Cardiac muscle cell (in vitro differentiated cells and primary cell): ENCODE measurements at places on chromosomes 3 and 15. TPM values are rescaled to one million over a fixed set of nuclear protein-coding genes. Genes with fewer than 3 reads are reported as not detected.

- DNase-seq = no peak
- H3K4me1 ChIP-seq = peaks cover 8% of the 10 kb centered on the region
- no peaks in the 10 kb centered on the region for H3K27me3 ChIP-seq
- H3K27ac ChIP-seq = no peak overlapping the region
- H3K36me3 ChIP-seq = no peaks in the 10 kb centered on the region
These were observed 18.3 kb downstream of the TMED3 start for GRCh38 chr15:79329171-79329611.

- DNase-seq = no peak
- H3K27me3 ChIP-seq = no peaks in the 10 kb centered on the region
- H3K4me1 ChIP-seq = no peaks in the 10 kb centered on the region
- no peak overlapping the region for H3K4me3 ChIP-seq
- no peak overlapping the region for H3K27ac ChIP-seq
These were observed 256.3 kb upstream of the KCNH8 start for GRCh38 chr3:18892047-18892446.

GRCh38 chr3:188315553-188315952 is 161.6 kb downstream of the LPP start:
- DNase-seq = no peak
- H3K4me1 ChIP-seq = no peaks in the 10 kb centered on the region
- no peak overlapping the region for H3K4me3 ChIP-seq

- H3K4me3 ChIP-seq = no peak overlapping the region
- H3K36me3 ChIP-seq = no peaks in the 10 kb centered on the region
- no peak for DNase-seq
- no peak overlapping the region for H3K27ac ChIP-seq
These were observed 627.0 kb upstream of the TBL1XR1 start for GRCh38 chr3:177824190-177824786.

DNA sequence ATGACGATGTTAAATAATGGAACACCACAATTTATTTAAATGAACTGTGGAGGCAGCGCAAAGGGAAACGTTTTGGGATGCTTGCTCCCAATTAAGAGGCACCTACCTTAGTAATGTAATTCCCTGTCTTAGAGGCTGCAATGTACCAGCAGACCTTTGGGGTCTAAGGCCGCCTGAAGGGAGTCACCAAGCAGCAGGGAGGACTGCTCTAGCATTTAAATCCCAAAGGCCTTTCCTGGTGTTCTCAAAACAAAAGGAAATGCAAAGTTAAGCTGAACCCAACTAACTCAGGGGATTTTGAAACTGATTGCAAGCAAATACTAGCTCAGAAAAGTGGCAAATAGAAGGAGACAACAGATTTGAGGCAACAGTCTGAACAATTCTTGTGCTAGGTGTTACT is 510.8 kb downstream of the GABRG3 start:
- H3K4me3 ChIP-seq = no peak overlapping the region
- H3K36me3 ChIP-seq = no peaks in the 10 kb centered on the region
- no peaks in the 10 kb centered on the region for H3K27me3 ChIP-seq
- no peak for DNase-seq
- no peak overlapping the region for H3K27ac ChIP-seq
- no peaks in the 10 kb centered on the region for H3K4me1 ChIP-seq

P2RY14 gene
- total RNA-seq = 0.12 and 0.56 TPM in 2 replicates

FAM3D gene
- 1.5 TPM in 1 of 2 replicates, not detected in the other for total RNA-seq

- H3K4me3 ChIP-seq = no peak overlapping the region
- no peaks in the 10 kb centered on the region for H3K4me1 ChIP-seq
- DNase-seq = peak; percentile 52
- peaks cover 15% of the 10 kb centered on the region for H3K27me3 ChIP-seq
- H3K27ac ChIP-seq = no peak overlapping the region
These were observed 59.1 kb downstream of the TRIM42 start for GRCh38 chr3:140736863-140737460.

DNA sequence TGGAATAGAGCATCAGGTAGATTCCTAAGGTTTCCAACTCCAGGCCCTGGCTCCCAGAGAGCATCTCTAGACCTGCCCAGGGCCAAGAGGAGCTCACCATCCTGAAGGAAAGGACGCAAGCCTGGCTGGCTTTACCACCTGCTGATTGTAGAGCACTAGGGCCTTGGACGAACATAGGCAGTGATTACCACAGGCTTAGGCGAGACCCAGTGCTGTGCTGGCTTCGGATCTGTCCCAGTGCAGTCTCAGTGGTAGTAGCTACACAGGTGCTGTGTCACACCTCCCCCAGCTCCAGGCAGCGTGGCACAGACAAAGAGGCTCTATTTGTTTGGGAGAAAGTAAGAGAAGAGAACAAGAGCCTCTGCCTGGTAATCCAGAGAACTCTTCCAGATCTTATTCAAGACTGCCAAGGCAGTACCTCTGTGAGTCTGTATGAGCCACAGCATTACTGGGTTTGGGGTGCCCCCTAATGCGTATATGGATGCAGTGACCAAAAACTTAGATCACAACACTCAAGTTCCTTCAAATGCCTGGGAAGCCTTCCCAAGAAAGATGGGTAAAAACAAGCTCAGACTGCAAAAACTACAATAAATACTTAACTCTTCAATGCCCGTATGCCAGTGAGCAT is 25.4 kb downstream of the ISG20 start:
- H3K4me3 ChIP-seq = no peak overlapping the region
- H3K36me3 ChIP-seq = no peaks in the 10 kb centered on the region
- H3K27ac ChIP-seq = no peak overlapping the region
- H3K4me1 ChIP-seq = no peaks in the 10 kb centered on the region
- no peaks in the 10 kb centered on the region for H3K27me3 ChIP-seq

ITIH1 gene
- not detected in 2 replicates for total RNA-seq

DNA sequence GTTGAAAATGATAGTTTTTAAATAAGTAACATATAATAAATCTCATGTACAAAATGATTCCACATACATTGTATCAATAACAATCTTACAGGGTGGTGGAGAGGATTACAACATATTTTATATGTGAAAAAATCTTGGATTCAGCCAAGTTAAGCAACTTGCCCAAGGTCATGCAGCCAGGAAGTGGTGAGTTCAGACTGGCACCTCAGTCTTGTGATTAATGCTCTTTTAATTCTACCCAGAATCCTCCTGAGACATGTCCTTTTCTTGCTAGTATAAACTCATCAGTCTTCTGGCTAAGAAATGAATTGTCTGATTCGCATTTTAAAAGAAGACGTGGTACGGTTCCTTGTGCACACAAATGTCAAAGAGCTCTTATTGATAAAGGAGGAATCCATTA is 4.5 kb upstream of the MYRIP start:
- peaks cover 53% of the 10 kb centered on the region for H3K27me3 ChIP-seq
- no peak overlapping the region for H3K27ac ChIP-seq
- no peaks in the 10 kb centered on the region for H3K4me1 ChIP-seq
- no peaks in the 10 kb centered on the region for H3K36me3 ChIP-seq
- H3K4me3 ChIP-seq = no peak overlapping the region

FETUB gene
- total RNA-seq = not detected in 2 replicates

GRCh38 chr3:171880101-171880870 is 37.1 kb downstream of the TMEM212 start:
- no peak for DNase-seq
- H3K27me3 ChIP-seq = no peaks in the 10 kb centered on the region
- no peaks in the 10 kb centered on the region for H3K36me3 ChIP-seq

KLHL40 gene
- 0.14 and 0.39 TPM in 2 replicates for total RNA-seq

SCAMP5 gene
- 5.8 and 8.1 TPM in 2 replicates for total RNA-seq

GRCh38 chr3:177345049-177345972 is 148.0 kb upstream of the TBL1XR1 start:
- peak overlapping the region; percentile 85 for H3K27ac ChIP-seq
- peak; percentile 97 for DNase-seq
- H3K4me1 ChIP-seq = peaks cover 37% of the 10 kb centered on the region
- no peaks in the 10 kb centered on the region for H3K27me3 ChIP-seq
- H3K36me3 ChIP-seq = no peaks in the 10 kb centered on the region
- no peak overlapping the region for H3K4me3 ChIP-seq

PML gene
- total RNA-seq = 28.1 and 40.4 TPM in 2 replicates

- H3K27me3 ChIP-seq = no peaks in the 10 kb centered on the region
- H3K27ac ChIP-seq = no peak overlapping the region
- H3K36me3 ChIP-seq = no peaks in the 10 kb centered on the region
- no peak for DNase-seq
- H3K4me1 ChIP-seq = no peaks in the 10 kb centered on the region
- H3K4me3 ChIP-seq = no peak overlapping the region
These were observed 827.4 kb downstream of the SI start for GRCh38 chr3:164250923-164251322.

DNA sequence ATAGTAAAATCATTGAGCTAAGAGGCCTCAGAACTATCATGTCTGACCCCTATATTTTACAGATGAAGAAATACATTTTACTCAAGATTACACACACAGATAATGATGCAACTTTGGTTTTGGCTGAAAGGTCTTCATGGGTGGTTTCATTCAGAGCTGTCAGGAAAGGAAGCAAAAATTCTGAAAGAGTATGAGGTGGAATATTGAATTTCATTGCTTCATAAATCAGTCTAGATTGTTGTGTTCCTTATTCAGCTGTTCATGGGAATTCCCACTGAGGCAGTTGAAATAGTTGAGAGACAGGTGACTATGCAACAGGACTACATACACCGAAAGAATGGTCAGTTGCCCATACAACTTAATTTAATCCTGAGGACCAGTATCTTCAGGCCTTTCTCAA is 39.4 kb downstream of the CD200 start:
- no peak overlapping the region for H3K4me3 ChIP-seq
- no peak overlapping the region for H3K27ac ChIP-seq
- H3K27me3 ChIP-seq = no peaks in the 10 kb centered on the region
- no peaks in the 10 kb centered on the region for H3K4me1 ChIP-seq
- DNase-seq = no peak
- no peaks in the 10 kb centered on the region for H3K36me3 ChIP-seq
